ENCODE measurements at places on chromosomes 6 and 20. TPM values are rescaled to one million over a fixed set of nuclear protein-coding genes. Genes with fewer than 3 reads are reported as not detected.

DNA sequence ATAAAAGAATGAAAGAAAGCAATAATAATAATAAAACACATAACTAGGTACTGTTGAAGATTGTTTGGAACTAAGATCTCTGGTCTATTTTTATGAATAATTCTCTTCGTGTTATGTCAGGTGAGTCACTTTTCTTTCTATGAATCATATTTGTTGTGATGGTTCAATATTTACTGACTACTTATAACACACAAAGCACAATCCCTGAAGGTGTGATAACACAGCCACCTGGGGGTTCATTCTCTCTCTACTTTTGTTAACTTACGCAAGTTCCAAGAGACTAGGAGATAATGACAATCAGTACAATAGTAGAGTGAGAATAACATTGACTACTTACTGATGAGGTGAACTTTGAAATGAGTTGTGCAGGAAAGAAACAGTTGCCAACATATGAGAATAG is 149.9 kb downstream of the IBTK start:
- no peaks in the 10 kb centered on the region for H3K4me1 ChIP-seq
- no peaks in the 10 kb centered on the region for H3K27me3 ChIP-seq
- DNase-seq: no peak
- H3K27ac ChIP-seq: no peak overlapping the region
- H3K36me3 ChIP-seq: no peaks in the 10 kb centered on the region

GRCh38 chr20:37240337-37241067 is 21.1 kb downstream of the GHRH start:
- H3K27ac ChIP-seq: no peak overlapping the region
- no peaks in the 10 kb centered on the region for H3K27me3 ChIP-seq
- no peak overlapping the region for H3K4me3 ChIP-seq
- H3K36me3 ChIP-seq: peaks cover 12% of the 10 kb centered on the region
- no peak for DNase-seq

HLA-DQA1 gene
- 3.9 TPM for total RNA-seq

DNA sequence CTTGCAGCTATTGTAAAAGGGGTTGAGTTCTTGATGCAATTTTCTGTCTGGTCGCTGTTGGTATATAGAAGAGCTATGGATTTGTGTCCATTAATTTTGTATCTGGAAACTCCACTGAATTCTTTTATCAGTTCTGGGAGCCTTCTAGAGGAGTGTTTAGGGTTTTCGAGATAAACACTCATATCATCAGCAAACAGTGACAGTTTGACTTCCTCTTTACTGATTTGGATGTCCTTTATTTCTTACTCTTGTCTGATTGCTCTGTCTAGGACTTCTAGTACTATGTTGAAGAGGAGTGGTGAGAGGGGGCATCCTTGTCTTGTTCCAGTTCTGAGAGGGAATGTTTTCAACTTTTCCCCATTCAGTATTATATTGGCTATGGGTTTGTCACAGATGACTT is 120.8 kb upstream of the SSTR4 start:
- no peak overlapping the region for H3K4me3 ChIP-seq
- H3K27me3 ChIP-seq: peaks cover 2% of the 10 kb centered on the region
- DNase-seq: no peak
- H3K4me1 ChIP-seq: no peaks in the 10 kb centered on the region

Data from activated naive CD8-positive, alpha-beta T cell treated with anti-CD3 and anti-CD28 coated beads, Interleukin-2, amount 10 ng/mL, durations not matched to agents 7 days and 5 days (primary cell).